ENCODE measurements at places on chromosomes 2 and 18. TPM values are rescaled to one million over a fixed set of nuclear protein-coding genes. Genes with fewer than 3 reads are reported as not detected.

The PTPRN gene
- polyA plus RNA-seq, result not detected

The SGPP2 gene
- 2.6 TPM for polyA plus RNA-seq

The EVX2 gene
- not detected for polyA plus RNA-seq

DNA sequence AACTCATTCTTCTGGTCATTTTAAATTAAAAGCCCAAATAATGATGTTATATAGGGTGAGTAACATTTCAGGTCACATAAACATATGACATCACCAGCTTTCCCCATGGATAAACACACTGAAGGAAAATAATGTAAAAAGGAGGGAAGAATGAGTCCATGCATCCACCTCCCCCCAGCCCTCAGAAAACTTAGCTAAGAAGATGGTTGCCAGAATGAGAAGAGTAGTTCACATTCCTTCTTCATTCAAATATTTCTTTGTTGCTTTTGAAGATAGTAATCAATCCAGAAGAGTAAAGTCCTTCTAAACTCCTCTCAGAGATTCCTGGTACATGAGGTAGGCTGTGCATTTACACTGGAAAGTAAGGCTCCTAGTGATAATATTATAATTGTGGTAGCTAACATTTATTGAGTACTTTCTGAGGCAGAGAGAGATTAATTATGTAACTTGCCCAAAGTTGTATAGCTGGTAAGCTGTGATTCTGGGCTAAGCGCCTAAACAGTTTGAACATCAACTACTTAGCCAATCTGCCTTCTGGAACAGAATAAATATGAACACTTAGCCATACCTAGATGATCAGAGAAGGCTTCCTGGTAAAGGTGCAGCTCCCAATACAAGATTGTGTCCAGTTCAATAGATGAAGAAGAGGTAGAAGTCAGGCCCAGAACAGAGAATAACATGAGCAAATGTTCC is 256.7 kb upstream of the FN1 start:
- DNase-seq, result no peak

DNA sequence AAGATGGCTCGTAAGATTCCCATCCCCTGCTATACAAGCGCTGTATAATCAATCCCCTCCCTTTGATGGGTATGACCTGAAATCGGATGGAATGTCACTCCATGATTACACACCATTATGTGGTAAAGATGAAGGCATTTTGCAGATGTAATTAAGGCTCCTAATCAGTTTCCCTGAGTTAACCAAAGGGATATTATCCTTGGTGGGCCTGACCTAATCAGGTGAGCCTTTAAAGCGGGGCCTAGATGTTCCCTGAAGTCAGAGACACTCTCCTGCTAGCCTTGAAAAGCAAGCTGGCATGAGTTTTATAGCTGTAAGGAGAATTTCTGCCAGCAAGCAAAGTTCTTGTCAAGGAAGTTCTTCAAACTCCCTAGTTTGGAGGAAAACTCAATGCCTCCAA is 223.8 kb upstream of the FN1 start:
- DNase-seq, result no peak

DNA sequence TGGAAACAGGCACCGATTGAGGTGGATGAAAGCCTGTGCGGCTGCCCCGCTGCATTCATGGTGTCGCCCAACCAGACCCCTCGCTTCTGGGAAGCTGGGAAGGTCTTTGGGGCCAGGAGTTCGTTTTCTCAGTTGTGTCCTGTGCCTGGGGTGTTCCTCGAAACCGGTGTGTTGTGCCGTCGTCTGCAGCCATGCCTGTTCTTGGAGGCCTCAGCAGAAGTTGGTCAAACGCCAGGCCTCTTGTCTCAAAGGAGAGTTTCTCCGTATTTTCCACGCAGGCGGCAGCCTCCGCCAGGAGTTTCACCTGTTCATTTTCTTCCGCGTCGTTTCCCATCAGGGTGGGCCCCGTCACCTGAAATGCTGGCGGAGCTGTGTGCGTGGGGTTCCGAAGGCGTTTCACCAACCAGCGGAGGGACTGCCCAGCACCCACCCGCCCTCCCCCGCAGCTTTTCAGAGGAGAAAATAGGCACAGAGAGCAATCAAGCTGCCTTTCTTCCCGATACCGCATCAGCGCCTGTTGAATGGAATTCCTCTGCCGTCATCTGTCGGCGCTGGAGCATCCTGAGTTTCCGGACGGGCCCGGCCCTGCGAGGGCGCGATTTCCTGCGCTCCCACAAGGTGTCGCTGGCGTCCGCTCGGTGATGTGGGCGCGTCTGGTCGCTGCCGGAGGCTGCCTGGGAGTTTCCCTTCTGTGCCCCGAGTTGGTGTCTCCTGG is 17.0 kb upstream of the NFATC1 start:
- DNase-seq, result no peak

DNA sequence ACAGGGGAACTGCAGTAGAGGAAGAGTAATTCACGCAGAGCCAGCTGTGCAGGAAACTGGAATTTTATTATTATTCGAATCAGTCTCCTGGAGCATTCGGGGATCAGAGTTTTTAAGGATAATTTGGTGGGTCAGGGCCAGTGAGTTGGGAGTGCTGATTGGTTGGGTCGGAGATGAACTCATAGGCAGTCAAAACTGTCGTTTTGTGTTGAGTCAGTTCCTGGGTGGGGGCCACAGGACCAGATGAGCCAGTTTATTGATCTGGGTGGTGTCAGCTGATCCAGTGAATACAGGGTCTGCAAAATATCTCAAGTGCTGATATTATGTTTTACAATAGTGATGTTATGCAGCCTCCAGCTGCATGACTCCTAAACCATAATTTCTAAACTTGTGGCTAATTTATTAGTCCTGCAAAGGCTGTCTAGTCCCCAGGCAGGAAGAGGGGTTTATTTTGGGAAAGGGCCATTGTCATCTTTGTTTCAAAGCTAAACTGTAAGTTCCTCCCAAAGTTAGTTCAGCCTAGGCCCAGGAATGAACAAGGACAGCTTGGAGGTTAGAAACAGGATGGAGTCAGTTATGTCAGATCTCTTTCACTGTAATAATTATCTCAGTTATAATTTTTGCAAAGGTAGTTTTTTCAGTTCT is 67.0 kb downstream of the ASAP2 start:
- DNase-seq, result no peak

- no peak for DNase-seq
Observed at GRCh38 chr2:46377101-46377581, 79.9 kb downstream of the EPAS1 start.

GRCh38 chr2:112813280-112813966 is 23.2 kb downstream of the IL1B start:
- DNase-seq, result no peak
